ENCODE measurements at places on chromosomes 13 and 19. TPM values are rescaled to one million over a fixed set of nuclear protein-coding genes. Genes with fewer than 3 reads are reported as not detected.

PRR36 gene
- total RNA-seq = 0.34 TPM

ZNF439 gene
- 7.4 TPM for total RNA-seq

CGB1 gene
- not detected for total RNA-seq

SRRM5 gene
- total RNA-seq = 0.41 TPM

PDE4C gene
- total RNA-seq = not detected

UQCR11 gene
- total RNA-seq = 167 TPM

PSPN gene
- total RNA-seq = 1.9 TPM

SOX1 gene
- not detected for total RNA-seq
